ENCODE measurements at places on chromosomes 4 and X.

GRCh38 chr4:19557161-19557560 lies 694.5 kb upstream of the SLIT2 start:
- no peak for DNase-seq

- no peak for DNase-seq
Observed at GRCh38 chrX:41956027-41956426, 32.7 kb upstream of the CASK start.

GRCh38 chrX:16418650-16419049 lies 231.3 kb upstream of the S100G start:
- no peak for DNase-seq

- no peak for DNase-seq
Observed at GRCh38 chr4:8238515-8239053, 31.0 kb upstream of the HTRA3 start.

DNA sequence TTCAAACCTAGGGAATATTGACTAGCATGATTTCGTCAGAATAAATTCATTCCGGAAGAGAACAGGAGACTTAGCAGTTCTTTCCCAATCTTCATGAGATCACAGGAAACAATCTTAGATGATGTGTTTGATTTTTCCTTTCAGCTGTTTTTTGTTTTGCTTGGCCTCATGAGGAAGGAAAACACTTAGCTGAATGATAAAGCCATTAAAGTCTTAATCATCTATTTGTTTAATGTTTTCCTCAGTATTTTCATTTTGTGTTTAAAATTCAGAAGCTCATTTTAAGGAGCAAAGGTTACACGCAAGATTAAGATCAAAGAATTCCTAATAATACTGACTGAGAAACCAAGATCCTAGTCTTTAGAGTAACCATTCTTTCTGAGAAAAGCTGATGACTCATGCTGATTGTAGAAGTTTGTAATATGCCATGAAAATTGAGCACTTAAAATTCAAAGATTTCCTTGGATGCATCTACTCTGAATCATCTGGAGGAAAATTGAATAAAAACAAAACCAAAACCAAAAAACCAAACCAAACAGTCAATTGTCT lies 15.4 kb upstream of the TBC1D19 start:
- DNase-seq, result no peak

GRCh38 chrX:108029928-108030711 lies 14.7 kb upstream of the VSIG1 start:
- DNase-seq, result no peak

DNA sequence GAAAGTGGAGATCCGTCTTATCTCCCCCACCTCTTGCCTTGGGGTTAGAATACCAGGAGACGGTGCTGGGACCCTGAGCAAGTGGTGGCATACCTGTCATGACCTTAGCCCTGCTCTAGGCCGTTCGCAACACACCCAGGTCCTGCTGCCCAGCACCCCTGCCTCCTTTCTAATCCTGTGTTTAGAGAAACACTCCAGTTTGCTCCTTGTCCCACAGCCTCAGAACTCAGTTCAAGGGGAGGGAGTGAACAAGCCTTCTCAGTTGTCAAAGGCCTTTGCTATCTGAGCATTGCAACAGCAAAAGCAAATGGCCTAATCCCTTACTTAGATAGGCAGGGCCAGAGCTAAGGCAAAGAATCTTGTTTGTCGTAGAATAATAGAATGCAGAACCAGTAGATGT lies 67.9 kb downstream of the CHRNA9 start:
- no peak for DNase-seq

DNA sequence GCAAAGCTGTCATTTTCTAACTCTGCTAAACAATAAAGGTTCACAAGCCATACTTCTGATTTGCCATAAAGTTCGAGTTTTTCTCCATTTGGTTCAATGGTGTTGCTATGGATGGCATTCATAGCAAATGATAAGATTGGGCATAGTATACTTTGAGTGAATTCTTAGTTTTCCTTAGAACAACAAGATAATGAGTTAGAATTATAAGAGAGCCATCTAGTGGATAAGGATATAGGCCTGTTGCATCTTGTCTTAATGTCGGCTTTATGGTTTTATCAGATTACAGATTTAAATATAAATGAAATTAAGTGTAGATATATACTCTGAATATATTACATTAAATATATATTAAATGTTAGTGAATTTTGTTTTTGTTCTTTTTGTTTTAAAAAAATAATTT lies 644.6 kb downstream of the IL1RAPL1 start:
- no peak for DNase-seq

DNA sequence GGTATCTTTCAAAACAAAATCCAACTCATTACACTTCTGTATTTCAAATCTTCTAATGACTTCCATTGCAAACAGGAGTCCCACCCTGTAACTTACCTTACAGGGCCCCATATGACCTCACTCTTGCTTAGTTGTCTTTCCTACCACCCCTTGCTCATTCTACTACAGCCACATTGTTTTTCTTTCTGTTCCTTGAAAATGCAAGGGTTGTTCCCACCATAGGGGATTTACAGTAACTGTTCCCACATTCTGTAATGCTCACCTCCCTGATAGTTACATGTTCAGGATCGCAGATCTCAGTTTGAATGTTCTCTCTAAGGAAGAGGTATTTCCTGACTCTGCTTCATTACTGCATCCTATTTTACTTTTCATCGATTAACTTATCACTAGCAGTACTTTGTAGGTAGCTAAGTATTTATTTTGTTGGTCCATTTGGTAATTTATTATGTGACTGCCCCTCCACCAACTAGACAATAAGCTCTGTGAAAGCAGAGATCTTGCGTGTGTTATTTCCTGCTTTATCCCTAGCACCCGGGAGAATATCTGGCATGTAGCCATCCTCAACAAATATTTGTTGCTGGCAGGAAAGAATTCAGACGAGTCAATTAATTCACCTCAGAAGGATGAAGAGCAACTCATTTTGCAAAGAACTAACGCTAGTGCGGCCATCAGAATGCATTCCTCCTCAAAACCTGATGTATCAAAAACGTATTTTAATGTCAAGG lies 21.4 kb downstream of the MAOB start:
- DNase-seq, result no peak

DNA sequence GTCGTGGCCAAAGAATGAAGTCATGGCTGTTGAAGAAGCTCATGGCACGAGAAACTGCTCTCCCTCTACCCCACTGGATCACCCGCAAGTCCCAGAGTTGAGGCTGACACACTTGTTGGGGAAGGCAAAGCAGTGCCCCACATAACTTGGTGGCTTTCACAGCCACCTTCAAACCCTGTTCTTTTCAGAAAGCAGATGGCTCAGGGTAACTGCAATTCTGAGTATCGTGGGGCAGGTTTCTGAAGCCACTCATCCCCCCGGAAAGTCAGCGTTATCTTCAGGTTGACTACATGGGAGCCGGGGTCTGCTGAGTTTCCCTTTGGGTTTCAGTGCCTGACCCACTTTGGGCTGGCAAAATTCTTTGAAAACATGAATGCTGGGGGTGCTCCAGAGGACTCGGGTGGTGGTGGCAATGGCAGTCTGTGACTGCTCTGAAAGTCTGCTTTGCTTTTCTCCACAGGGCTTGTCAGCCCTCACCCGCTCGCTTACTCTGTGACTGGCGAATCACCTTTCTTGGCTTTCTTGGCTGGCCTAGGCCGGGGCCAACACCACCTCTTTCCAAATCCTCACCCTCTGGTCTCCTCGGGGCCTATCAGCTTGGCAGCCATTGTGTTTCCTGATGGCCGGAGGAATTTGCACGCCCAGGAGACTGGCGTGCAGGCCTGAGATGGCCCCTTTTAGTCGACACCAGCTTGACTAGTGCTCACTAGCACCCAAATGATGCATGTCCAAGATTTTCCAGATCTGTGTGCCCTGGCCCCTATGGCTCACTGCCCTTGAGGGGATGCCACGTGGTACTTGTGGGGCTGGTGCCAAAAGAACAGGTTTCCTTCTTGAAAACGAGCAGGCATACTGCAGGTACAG lies 7.3 kb downstream of the PPP1R3F start:
- DNase-seq, result no peak

DNA sequence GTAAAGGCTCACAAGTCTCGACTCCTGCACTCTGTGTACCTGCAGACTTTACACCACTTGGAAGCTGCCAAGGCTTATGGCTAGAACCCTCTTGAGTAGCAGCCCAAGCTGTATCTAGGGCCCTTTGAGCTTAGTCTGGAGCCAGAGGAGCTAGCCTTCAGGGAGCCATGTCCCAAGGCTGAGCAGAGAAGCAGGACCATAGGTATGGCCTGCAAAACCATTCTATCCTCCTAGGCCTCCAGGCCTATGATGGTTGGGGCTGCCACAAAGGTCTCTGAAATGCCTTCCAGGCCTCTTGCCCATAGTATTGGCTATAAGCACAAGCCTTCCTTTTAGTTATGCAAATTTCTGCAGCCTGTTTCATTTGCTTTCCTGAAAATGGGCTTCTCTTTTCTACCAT lies 380.7 kb upstream of the CPXCR1 start:
- DNase-seq, result no peak

DNA sequence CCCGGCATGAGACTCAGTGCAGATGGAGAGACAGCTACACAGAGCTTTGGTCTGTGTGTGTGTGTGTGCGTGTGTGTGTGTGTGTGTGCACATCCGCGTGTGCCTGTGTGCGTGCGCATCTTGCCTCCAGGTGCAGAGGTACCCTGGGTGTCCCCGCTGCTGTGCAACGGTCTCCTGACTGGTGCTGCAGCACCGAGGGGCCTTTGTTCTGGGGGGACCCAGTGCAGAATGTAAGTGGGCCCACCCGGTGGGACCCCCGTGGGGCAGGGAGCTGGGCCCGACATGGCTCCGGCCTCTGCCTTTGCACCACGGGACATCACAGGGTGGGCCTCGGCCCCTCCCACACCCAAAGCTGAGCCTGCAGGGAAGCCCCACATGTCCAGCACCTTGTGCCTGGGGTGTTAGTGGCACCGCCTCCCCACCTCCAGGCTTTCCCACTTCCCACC lies 14.3 kb downstream of the FGFR3 start:
- no peak for DNase-seq

DNA sequence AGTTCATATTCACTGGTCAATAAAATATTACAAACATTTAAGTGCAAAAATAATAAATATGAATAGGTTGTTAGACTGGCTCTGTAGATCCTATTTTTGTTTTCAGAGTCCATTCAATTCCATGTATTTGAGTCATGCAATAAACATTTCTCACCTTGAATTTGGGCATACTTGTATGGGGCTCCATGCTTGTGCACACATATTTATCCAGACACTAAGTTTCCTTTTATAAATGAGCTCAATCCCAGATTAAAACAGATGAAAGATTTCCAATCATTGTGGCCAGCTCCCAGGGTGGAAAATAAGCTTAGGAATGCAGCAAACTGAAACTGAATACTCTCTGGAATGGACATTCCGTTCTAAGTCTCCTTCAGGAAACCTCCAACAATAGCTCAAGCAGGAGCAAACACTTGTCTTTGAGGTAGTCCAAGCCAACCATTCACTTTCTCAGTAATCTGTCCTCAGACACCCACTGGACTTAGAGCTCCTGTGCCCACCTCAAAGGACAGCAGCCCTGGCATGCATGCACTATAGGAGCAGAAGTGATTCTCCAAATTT lies 16.4 kb downstream of the DMD start:
- no peak for DNase-seq

- peak; percentile 12 for DNase-seq
Observed at GRCh38 chr4:185304944-185305690, 90.6 kb downstream of the LRP2BP start.

DNA sequence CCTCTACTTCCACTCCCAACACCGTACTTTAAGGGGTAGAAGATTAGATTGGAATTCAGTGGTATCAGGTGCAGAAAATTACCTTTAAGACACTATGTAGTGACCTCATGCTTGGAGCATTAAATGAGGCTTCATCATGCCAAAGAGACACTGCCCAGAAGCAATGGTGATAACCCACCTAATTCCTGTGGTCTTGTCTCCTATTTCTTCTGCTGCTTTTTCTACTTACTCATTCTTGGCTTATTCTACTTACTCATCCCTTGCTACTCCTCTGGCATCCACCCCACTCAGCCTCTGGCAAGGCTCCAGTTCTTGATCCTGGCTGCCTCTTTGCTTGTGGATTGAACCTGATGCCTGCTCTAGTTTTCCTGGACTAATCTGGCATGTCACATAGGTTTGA lies 62.3 kb upstream of the ADAMTS3 start:
- DNase-seq, result no peak

DNA sequence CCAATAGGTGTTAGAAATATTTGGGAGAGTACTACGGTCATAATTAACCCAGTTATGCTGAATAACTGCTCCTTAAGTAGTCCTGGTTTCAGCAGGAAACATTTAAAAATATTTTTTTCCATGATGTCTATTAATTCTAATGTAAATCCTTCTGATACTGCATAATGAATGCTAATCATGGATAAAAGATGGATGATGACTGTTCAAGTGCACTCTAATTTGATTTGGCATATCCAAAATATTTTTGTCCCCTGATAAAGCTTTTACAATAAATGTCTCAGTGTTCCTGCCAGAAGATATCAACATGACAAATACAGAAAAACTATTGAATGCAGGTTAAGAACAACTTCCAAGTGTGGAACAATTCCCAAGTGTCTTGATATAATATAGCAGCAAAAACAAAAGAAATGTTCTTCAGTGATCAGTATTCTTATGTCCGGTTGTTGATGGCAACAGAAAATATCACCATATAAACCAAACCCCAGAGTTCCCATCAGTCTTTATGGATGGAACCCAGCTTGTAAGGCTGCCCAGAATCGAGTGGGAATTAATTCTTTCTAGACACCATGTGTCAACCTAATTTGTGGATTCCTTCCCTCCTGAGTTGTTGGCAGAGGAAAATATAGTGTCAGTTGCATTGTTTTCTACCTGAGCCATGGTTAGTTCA lies 205.4 kb upstream of the GK2 start:
- DNase-seq, result no peak

- DNase-seq, result peak; percentile 15
Observed at GRCh38 chr4:39469429-39470077, 10.7 kb downstream of the LIAS start.

GRCh38 chrX:79146640-79147390 lies 2.3 kb downstream of the GPR174 start:
- DNase-seq, result no peak

DNA sequence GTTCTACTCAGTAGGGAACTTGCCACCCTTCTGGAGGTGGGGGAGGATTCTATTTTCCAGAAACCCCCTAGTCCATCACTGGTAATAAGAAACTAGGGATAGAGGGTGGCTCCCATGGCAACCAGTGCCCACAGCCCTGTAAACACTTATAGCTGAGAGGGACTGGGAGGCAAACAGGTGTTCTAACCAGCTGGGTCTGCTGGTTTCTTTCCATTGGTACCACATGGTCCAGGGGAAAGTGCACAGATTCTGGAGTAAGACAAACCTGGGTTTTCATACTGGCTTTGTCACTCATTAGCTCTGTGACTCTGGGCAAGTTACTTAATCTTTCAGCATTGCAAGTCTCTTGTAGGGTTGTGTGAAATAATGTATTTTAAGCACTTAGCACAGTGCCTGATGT lies 26.9 kb downstream of the IGSF1 start:
- no peak for DNase-seq

- DNase-seq, result no peak
Observed at GRCh38 chrX:9293051-9293496, 171.8 kb upstream of the TBL1X start.

DNA sequence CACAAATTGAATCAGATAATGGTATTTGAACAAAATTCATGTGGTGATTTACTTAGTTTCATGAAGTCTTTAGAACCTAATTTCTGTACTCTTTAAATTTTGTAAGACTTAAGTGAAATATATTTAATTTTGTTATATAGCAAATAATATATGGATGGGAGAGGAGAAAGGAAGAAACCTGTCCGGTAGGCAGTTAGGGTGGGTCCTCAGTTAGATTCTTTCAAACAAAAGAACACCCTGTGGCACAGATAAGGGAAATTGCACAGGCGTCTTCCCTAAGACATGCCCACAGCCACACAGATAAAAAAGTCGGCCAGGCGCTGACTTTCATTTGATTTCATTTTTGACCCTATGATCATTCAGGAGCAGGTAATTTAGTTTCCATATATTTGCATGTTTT lies 25.1 kb upstream of the CTSO start:
- DNase-seq, result no peak

GRCh38 chrX:38882894-38883626 lies 81.8 kb downstream of the MID1IP1 start:
- no peak for DNase-seq
